ENCODE measurements at places on chromosomes 3 and 15. TPM values are rescaled to one million over a fixed set of nuclear protein-coding genes. Genes with fewer than 3 reads are reported as not detected.

Gene SKOR1
- 0.10 TPM for total RNA-seq

Gene SRGAP3
- total RNA-seq = 0.98 TPM

Gene CFAP20DC
- total RNA-seq = 1.3 TPM

Gene SLC15A2
- 0.33 TPM for total RNA-seq

Gene SLC41A3
- total RNA-seq = 77.4 TPM

Gene LRRC31
- not detected for total RNA-seq

Gene AMT
- total RNA-seq = 0.67 TPM

Gene NPAP1
- total RNA-seq = not detected

Gene DZIP1L
- 8.0 TPM for total RNA-seq

Gene SUSD5
- 4.3 TPM for total RNA-seq

Gene ACKR2
- not detected for total RNA-seq

Gene TM6SF1
- total RNA-seq = 26.3 TPM

Gene KCNMB3
- 2.3 TPM for total RNA-seq

Gene TIGIT
- total RNA-seq = not detected

Gene CHAC1
- 7.8 TPM for total RNA-seq

Gene LRRC15
- total RNA-seq = not detected

Gene THAP10
- 2.8 TPM for total RNA-seq

Gene CLCN2
- total RNA-seq = 4.4 TPM

Gene PLXND1
- 568 TPM for total RNA-seq

Gene RBSN
- 26.7 TPM for total RNA-seq

Gene TEX9
- 1.3 TPM for total RNA-seq

Gene IMPG2
- 0.98 TPM for total RNA-seq

Gene TP63
- not detected for total RNA-seq

Gene CLDN11
- total RNA-seq = 698 TPM

Gene FBXW12
- total RNA-seq = not detected

Gene GNB5
- 17.1 TPM for total RNA-seq

Gene CTXN2
- total RNA-seq = not detected

Gene SCAMP5
- 10.8 TPM for total RNA-seq

Gene IL16
- total RNA-seq = 0.98 TPM

Gene P2RY12
- not detected for total RNA-seq

Gene KCNH8
- total RNA-seq = under 0.01 TPM

Gene IL17RE
- total RNA-seq = 0.33 TPM

Gene TRH
- total RNA-seq = not detected

Gene RYR3
- total RNA-seq = not detected

Gene RNU5B-1
- not detected for total RNA-seq

Gene RGMA
- 0.10 TPM for total RNA-seq

Gene IP6K1
- total RNA-seq = 67.4 TPM

Gene PLOD2
- total RNA-seq = 284 TPM

Gene TNFAIP8L3
- total RNA-seq = 74.1 TPM

Gene EFL1
- 25.0 TPM for total RNA-seq

Gene ST3GAL6
- 6.0 TPM for total RNA-seq

Gene PIERCE2
- 0.38 TPM for total RNA-seq

Gene ADGRG7
- total RNA-seq = not detected

Gene MYL3
- not detected for total RNA-seq

Gene SUMF1
- 99.6 TPM for total RNA-seq

Gene ATP13A5
- total RNA-seq = not detected

Gene CD200R1
- total RNA-seq = not detected

Gene TMCO5A
- not detected for total RNA-seq

Gene ANKRD63
- total RNA-seq = not detected

Gene FAM81A
- total RNA-seq = not detected

Gene GOLGA8J
- total RNA-seq = not detected

Gene CYP1A2
- not detected for total RNA-seq

All from vein endothelial cell (primary cell).